Epithelial cell of umbilical artery (primary cell): ENCODE measurements at places on chromosomes 16 and 17. TPM values are rescaled to one million over a fixed set of nuclear protein-coding genes. Genes with fewer than 3 reads are reported as not detected.

Gene CDRT4
- total RNA-seq, result 0.46 and 0.65 TPM in 2 replicates

Gene DNAAF1
- not detected in 2 replicates for total RNA-seq

Gene OR2C1
- total RNA-seq, result 0.15 TPM in 1 of 2 replicates, not detected in the other

Gene PROCA1
- 0.65 and 1.5 TPM in 2 replicates for total RNA-seq

Gene IRX5
- under 0.01 TPM in 1 of 2 replicates, not detected in the other for total RNA-seq

Gene MYH2
- total RNA-seq, result not detected in 2 replicates

Gene SYCE1L
- 0.97 TPM in 1 of 2 replicates, not detected in the other for total RNA-seq

Gene SLC22A31
- total RNA-seq, result 0.15 and 2.3 TPM in 2 replicates

Gene SLC52A1
- under 0.01 TPM in 1 of 2 replicates, not detected in the other for total RNA-seq

Gene ITGB4
- total RNA-seq, result 0.97 and 2.3 TPM in 2 replicates

Gene KCNH6
- under 0.01 TPM in 1 of 2 replicates, not detected in the other for total RNA-seq

Gene TNFSF13
- total RNA-seq, result 0.46 and 1.6 TPM in 2 replicates

Gene C16orf46
- 0.32 and 0.46 TPM in 2 replicates for total RNA-seq

Gene PDILT
- total RNA-seq, result not detected in 2 replicates

Gene ELMO3
- 1.3 and 1.5 TPM in 2 replicates for total RNA-seq

Gene MYO15A
- total RNA-seq, result 0.15 TPM in 1 of 2 replicates, not detected in the other

Gene ZPBP2
- total RNA-seq, result not detected in 2 replicates

Gene TMED6
- total RNA-seq, result not detected in 2 replicates

Gene CARD14
- not detected in 2 replicates for total RNA-seq

Gene CCR7
- not detected in 2 replicates for total RNA-seq

Gene CCL5
- total RNA-seq, result 0.15 TPM in 1 of 2 replicates, not detected in the other

Gene SMTNL2
- not detected in 2 replicates for total RNA-seq

Gene LIMD2
- total RNA-seq, result 28.3 and 28.4 TPM in 2 replicates

Gene CIBAR2
- not detected in 2 replicates for total RNA-seq

Gene ARHGAP44
- total RNA-seq, result 0.30 and 0.32 TPM in 2 replicates

Gene LITAFD
- total RNA-seq, result not detected in 2 replicates

Gene KRTAP9-3
- not detected in 2 replicates for total RNA-seq

Gene DNAJA2
- total RNA-seq, result 93.2 and 138 TPM in 2 replicates

Gene SDK2
- not detected in 2 replicates for total RNA-seq

Gene GDPD1
- total RNA-seq, result 5.8 and 14.1 TPM in 2 replicates

Gene ZG16
- total RNA-seq, result under 0.01 TPM in 1 of 2 replicates, not detected in the other

Gene MT3
- total RNA-seq, result not detected in 2 replicates

Gene PPL
- total RNA-seq, result under 0.01 and 0.46 TPM in 2 replicates

Gene XAF1
- 12.3 and 129 TPM in 2 replicates for total RNA-seq

Gene PIRT
- total RNA-seq, result not detected in 2 replicates

Gene RHBDF1
- 16.6 and 19.5 TPM in 2 replicates for total RNA-seq

Gene PDPR
- 13.6 and 22.2 TPM in 2 replicates for total RNA-seq

Gene GAST
- not detected in 2 replicates for total RNA-seq

Gene AHSP
- total RNA-seq, result not detected in 2 replicates

Gene BCKDK
- total RNA-seq, result 15.6 and 15.7 TPM in 2 replicates

Gene SPNS3
- total RNA-seq, result 0.15 TPM in 1 of 2 replicates, not detected in the other

Gene PRCD
- total RNA-seq, result not detected in 2 replicates

Gene TGFB1I1
- total RNA-seq, result 24.8 and 42.6 TPM in 2 replicates

Gene SLC6A2
- total RNA-seq, result not detected in 2 replicates

Gene KRT33A
- total RNA-seq, result not detected in 2 replicates
